Posterior cingulate gyrus (tissue), 11 donors: ENCODE measurements at places on chromosomes 16 and 17.
A peak's percentile ranks its signal among the peaks of the same experiment; 100 is the strongest.

GRCh38 chr17:12646761-12647422 is 18.8 kb upstream of the MYOCD start:
- DNase-seq = no peak

DNA sequence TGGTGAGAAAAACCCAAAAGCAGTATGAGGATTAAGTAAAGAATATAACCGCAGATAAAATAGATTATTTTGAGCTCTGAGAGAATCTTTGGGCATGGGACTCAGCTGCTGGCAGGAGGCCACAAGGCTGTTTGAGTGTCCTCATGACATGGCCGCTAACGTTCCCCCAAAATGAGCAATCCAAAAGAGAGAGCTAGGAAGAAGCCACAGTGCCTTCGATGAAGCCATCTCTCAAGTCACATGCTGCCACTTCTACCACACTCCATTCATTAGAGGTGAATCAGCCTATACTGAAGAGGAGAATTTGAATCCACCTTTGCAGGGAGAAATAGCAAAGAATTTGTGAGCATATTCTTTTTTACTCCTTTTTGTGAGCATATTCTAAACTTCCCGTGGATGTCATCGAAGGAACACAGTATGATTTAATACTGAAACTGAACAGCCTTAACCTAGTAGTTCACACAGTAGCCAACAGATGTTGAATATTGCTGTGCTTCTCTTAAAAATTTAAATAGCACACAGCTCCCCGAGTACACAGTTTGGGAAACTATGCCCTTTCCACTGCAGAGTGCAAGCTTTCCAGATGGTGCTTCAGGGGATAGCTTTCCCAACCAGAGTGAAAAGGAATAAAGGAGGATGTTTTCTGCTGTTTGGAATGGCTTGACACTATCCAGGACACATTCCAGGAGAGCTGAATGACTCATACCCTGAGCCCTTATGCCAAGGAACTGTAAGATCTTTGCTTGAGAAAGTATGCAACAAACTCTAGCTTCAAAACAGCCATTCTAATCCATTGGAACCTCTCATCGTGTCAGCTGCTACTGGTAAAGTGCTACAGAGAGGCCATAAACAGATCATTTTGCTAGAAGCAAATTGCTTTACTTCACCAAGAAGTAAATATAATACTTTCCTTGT is 33.9 kb downstream of the ANKFY1 start:
- no peak for DNase-seq

- DNase-seq = no peak
Observed at GRCh38 chr17:42017866-42018200, 594 bp upstream of the DNAJC7 start.

DNA sequence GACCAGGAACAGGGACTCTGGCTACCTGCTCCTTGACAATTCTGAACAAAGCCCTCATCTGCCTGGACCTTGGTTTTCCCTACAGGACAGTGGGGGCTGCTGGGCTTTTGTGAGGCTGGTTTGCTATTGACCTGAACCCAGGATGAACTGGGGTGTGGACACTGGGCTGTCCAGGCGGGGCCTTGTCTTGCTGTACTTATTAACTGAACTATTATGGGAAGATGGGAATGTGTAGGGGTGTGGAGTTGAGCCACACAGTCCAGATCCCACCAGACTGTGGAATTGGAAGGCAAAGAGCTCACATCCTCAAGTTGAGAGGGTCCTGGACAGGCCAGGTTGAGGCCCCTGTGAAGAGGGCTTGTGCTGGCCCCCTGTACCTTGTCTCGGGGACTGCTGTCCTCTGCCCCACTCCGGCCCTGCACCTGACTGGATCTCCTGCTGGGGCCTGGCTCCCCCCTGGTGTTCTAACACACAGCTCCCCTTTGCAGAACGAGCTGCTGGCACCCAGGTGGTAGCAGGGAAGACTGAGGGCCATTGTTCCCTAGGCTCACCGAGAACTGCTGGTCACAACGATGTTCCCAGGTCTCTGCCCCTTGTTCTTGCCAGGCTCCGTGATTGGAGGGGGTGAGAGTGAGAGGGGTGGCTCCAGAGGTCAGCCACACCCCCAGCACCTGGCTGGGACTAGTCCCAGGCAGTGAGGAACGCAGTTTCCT is 51.8 kb upstream of the CDC42EP4 start:
- no peak for DNase-seq

- DNase-seq = no peak
Observed at GRCh38 chr17:56359518-56359917, 206.2 kb downstream of the ANKFN1 start.

GRCh38 chr17:44530896-44531418 is 26.3 kb upstream of the FZD2 start:
- DNase-seq = no peak

DNA sequence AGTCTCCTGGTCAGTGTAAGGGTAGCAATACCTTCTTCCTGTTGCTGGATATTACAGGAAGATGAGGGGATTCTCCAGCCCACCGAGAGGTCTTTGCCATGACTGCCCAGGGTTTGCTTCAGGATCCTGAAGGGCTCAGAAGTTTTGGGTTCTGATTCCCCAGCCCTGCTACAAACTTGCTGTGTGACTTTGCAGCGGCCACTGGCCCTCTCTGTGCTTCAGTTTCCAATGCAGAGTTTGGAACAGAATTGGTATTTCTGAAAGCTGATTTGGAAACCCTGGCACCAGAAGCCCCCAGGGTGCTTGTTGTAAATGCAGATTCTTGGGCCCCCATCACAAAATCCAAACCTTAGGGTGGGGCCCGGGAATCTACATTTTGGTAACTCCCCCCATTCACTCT is 14.7 kb downstream of the KCNG4 start:
- no peak for DNase-seq

- DNase-seq = no peak
Observed at GRCh38 chr16:11742093-11742535, 543 bp downstream of the TXNDC11 start.

- peak; percentile 87 for DNase-seq
Observed at GRCh38 chr16:87384162-87384874, 742 bp upstream of the FBXO31 start.

DNA sequence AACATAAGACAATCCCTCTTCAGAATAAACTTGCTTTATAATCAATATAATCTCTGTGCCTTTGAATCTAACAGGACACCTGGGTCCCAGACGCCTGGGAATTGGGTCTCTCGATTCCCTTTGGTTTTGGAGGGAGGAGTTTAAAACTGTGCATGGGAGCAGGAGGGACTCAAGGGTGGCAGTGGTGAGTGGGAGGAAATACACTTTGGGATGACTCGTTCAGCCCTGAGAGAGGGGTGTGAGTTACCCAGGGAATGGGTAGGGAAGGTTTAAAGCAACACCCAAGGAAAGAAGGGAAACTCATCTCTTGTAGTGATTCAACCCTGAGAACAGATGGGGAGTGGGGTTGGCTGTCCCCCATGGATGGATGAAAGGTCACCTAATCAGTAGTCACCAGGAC is 1.6 kb downstream of the RANGRF start:
- no peak for DNase-seq

- no peak for DNase-seq
Observed at GRCh38 chr17:64328036-64328858, 62.4 kb downstream of the PECAM1 start.

- DNase-seq = no peak
Observed at GRCh38 chr17:44636562-44636961, 19.7 kb upstream of the MEIOC start.

- no peak for DNase-seq
Observed at GRCh38 chr16:84810518-84811273, 9.1 kb upstream of the CRISPLD2 start.
